ENCODE measurements at places on chromosomes 2 and 18. TPM values are rescaled to one million over a fixed set of nuclear protein-coding genes. Genes with fewer than 3 reads are reported as not detected.

Gene KIF5C
- total RNA-seq, result 0.16 TPM

Gene COL6A3
- total RNA-seq, result 9.1 TPM

- no peak for DNase-seq
Observed at GRCh38 chr2:135198481-135198880, 146.4 kb downstream of the RAB3GAP1 start.

Gene G6PC2
- total RNA-seq, result not detected

GRCh38 chr18:48569915-48570264 is 31.1 kb downstream of the CTIF start:
- DNase-seq, result no peak

Gene FRZB
- total RNA-seq, result 1.7 TPM

GRCh38 chr2:46350029-46350689 is 53.0 kb downstream of the EPAS1 start:
- DNase-seq, result no peak

GRCh38 chr2:201707753-201708152 is 9.3 kb upstream of the MPP4 start:
- peak; percentile 40 for DNase-seq

Gene GPR75
- 0.94 TPM for total RNA-seq

DNA sequence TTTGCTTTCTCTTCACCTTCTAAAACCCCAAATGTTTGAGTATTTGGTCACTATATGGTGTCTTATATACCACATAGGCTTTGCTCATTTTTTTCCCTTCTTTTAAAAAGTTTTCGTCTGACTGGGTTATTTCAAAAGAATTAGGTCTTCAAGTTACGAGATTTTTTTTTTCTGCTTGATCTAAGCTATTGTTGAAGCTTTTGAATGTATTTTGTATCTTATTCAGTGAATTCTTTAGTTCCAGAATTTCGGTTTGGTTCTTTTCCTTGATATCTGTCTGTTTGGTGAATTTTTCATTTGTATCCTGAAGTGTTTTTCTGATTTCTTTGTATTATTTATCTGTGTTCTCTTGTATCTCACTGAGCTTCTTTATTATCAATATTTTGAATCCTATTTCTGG is 93.5 kb downstream of the ARL6IP6 start:
- no peak for DNase-seq

DNA sequence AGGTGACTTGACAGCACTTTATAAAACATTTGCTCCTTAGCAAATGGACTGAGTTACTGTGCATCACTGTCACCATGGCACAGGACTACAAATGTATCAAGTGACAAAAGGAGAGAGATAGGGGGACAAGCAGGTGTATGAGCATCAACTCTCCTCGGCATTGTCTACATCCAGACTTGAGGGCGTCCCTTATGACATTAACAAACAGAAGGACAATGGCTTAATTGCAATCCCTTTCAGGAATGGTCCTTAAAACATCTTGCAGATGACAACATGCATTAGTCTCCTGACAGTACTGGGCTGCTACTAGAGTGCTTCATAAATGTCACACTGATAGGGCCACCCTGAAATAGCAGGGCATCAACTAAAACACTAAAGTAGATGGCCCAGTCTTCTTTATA is 198.8 kb downstream of the PDE1A start:
- DNase-seq, result no peak

Data from myocyte (in vitro differentiated cells).